Ammon's horn (tissue), 1 donor: ENCODE measurements at places on chromosomes 16 and 17.

- no peak for DNase-seq
These were observed 1260.0 kb downstream of the CDH8 start for GRCh38 chr16:60776281-60776680.

GRCh38 chr17:77083531-77083930, 57.2 kb upstream of the SEC14L1 start:
- DNase-seq, result no peak

GRCh38 chr17:72119873-72120641, 763 bp upstream of the SOX9 start:
- DNase-seq, result peak; percentile 70

GRCh38 chr16:68997564-68997963, 107.9 kb upstream of the HAS3 start:
- DNase-seq, result no peak

DNA sequence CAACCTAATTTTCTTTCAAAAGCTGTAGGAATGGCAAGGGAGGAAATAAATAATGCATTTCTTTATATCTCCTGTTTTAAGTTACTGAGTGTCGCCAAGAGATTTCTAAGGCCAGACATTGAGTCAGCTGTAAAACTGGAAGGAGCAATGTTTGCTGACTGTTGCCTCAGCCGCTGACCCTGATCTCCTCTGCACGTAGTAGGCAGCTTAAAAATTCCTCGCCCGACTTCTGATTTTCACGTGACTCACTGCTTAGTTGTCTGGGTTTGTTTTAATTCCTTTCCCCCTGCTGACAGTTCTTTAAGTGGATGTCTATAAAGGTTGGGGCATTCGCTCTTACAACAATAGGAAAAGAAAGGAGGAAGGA, 100.6 kb downstream of the WWOX start:
- no peak for DNase-seq

DNA sequence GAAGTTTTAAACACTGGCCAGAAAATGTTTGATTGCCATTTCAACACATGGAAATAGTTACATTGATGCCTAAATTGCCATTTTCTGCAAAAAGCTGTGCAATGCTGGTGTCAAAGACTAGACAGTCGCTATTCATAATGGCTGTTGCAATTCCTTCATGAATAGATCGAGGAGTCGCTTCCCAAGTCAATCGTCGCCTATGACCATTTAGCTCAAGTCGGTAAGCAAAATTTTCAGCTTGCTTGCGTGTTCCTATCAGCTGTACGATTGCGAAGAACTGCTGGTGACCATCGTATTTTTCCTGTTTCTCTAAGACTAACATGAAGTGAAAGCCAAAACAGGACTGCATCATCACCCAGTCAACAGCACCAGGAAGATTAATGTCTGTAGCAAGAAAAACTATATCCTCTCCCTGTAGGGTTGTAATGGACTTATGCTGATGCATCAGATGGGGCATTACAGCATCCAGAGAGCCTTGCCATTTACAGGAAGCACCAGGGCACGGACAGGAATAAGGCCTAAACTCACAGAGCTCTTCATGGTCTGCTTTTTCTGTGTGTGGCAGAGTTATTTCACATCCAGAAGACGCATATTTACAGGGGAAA, 23.6 kb downstream of the SIAH1 start:
- no peak for DNase-seq

DNA sequence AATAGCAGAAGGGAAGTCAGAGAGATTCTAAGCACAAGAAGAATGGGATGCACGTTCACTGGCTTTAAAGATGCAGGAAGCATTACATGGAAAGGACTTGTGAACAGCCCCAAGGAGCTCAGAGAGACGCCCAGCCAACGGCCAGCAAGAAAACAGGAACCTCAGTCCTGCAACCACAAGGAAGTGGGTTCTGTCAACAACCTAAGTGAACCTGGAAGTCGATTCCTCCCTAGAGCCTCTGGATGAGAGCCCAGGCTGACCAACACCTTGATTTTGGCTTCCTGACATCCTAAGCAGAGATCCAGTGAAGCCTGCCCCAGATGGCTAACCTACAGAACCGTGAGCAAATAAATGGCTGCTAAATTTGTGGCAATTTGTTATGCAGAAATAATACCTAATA, 24.5 kb downstream of the GPR142 start:
- DNase-seq, result no peak

DNA sequence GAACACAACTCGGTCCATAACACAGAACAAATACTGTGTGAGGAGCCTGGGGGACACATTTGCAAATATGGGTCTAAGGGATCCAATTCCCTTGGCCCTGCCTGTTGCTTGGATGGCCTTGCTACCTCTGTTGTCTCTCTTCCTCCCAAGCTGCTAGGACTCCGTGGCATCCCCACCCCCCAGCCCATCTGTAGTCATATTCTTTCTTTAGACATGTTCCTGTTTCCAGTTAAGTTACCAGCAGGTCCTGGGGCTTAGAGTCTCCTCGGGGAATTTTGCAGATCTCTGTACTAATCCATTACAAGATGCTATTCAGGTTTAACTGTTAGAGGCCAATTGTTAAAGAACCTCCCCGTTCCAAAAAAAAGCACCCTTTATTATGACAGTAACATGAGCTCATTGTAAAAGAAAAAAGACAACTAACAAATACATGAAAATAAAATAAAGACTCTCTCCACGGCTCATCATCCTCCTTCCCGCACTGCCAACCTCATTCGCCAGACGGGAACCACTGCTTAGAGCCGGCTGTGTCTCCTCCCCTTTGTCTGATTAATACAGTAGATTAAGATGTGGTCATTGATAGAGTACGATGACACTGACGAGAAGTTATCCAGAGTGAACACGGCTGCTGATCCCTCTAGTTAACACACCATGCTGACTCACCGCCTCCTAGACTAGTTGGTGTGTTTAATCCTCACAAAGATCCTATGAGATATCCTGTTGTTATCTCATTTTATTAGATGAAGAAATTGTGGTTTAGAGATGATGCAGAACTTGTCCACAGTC, 22.2 kb downstream of the HS3ST4 start:
- no peak for DNase-seq

- no peak for DNase-seq
These were observed 19.5 kb downstream of the GRIN2C start for GRCh38 chr17:74839990-74840852.

- no peak for DNase-seq
These were observed 14.2 kb downstream of the RNF112 start for GRCh38 chr17:19424934-19425868.

GRCh38 chr17:36941265-36942010, 4.2 kb downstream of the LHX1 start:
- no peak for DNase-seq

DNA sequence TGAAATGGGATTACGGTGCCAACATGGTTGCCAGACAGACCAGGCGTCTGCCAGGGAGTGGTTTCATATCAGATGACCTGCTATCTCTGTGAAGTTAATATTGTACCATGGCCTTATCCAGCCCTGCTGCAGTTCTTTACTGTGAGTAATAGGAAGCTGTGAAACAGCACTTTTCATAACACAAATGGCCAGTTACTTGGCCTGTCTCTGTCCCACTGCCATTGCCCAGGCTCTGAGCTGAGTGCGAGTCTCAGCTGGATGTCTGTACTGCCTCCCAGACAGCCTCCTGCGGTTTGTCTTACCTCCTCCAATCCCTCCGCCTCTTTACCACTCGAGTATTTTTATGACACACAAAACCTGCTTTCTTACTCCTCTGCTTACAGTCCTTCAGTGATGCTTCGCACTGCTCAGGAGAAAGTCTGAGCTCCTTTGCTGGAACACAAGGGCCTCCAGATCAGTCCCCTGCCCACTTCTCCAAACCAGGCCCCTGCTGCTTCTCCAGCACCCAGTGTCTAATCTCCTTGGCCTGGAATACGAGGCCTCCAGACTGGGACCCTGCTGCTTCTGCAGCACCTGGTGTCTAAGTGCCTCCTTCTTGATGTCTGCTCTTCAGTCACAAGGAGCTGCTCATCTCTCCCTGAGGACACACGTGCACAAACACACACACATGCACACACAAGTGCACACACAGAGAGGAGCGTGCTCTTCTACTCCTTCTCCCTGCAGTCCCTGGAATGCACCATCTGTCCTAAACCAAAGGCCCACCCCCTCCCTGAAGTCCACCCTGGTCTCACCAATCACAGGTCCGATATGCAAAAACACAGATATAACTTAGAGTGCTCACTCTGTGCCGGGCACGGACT, 17.1 kb upstream of the RHOT1 start:
- no peak for DNase-seq

DNA sequence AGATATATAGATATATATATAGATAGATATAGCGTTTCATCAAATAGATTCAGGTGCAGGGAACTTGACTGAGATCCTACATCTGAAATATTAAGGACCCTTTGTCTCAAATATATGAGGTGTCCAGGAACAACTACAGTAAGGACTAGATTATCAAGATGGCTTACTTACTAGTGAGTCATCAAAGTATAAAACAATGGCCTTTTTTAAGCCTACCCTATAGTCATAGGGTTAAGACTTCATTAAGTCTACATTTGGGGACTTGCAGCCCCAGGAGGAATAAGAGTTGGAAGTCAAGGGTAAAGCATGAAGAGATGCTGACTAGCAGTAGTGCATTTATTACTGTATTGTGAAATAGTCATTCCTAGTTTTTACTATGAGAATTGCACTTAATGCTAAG, 1023.4 kb downstream of the CDH11 start:
- no peak for DNase-seq

- peak; percentile 38 for DNase-seq
These were observed 1.1 kb downstream of the LASP1NB start for GRCh38 chr17:38926293-38927070.

GRCh38 chr17:30554839-30555751, 77.9 kb downstream of the GOSR1 start:
- no peak for DNase-seq

GRCh38 chr16:79947771-79948170, 347.2 kb upstream of the MAF start:
- no peak for DNase-seq

DNA sequence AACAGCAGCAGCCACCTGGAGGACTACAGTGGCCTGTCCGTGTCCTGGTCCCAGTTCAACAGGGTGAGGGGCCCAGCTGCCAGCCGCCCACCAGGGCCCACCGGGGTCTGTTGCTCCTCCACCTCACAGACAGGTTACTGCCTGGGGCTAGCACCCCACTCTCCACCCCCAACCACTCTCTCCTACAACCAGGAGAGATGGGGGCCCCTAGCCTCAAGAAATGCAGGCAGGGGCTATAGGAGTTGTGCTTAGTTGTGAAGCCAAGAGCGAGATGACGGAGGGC, 18.0 kb downstream of the STAT5A start:
- no peak for DNase-seq

GRCh38 chr17:71349908-71350600, 770.8 kb upstream of the SOX9 start:
- no peak for DNase-seq

DNA sequence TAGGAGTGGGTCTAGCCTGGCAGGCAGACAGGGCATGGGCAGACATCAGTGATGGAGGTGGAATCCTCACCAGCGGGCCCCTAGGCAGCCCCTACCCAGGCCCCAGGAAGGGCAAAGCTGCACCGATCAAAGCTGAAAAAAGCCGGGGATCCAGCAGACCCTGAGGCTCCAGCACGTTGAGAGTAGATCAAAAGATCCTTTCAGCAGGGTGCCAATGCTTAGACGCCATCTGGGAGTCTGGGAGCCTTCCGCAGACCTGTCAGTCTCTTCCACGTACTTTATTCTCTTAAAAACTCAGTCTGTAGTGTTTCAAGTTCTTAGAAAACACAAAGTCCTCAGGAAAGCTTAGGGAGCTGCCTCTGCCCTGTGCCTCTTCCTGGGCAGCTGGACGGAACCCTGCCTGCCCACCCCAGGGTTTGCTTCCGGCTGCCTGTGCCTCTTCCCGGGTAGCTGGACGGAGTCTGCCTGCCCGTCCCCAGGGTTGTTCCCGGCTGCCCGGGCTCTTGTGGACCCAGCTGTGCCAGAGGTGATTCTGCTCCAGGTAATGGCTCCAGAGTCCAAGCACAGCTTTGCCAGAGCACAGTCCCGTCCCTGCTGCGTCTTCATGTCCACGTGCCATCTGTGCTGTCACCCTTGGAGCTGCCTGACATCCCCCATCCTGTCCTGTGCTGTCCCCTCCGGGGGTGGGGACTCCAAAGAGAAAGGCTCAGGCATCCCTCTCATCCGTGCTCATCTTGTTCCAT, 50.8 kb upstream of the PVALEF start:
- DNase-seq, result no peak

GRCh38 chr17:70078549-70078948, 3.5 kb downstream of the KCNJ16 start:
- no peak for DNase-seq

DNA sequence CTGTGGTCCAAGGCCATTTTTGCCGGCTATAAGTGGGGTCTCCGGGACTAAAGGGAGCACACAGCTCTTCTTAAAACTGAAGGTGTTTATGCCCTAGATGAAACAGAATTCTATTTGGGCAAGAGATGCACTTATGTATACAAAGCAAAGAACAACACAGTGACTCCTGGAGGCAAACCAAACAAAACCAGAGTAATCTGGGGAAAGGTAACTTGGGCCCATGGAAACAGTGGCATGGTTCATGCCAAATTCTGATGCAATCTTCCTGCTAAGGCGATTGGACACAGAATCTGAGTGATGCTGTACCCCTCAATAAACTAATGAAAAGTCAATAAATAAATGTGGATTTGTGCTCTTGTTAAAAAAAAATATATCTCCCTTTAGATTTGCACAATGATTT, 20.2 kb upstream of the SHISA9 start:
- DNase-seq, result no peak

DNA sequence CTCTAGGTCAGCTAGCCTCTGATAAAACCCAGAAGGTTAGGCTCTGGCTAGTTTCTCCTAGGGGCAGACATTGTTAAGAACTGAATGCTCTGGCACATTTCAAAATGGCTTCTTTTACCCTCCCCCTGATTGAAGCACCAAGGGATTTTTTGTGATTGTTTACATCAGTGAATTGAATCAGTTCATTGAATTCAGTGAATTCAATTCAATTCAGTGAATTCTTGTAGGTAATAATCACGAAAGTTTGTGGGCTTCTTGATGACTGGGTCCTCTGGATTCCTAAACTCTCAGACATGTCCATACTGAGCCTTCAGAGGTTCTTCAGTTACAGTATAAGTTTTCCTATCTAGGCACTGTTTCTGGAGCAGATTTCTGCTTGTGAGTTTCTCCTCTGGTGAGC, 135.2 kb upstream of the ELAC2 start:
- DNase-seq, result no peak

DNA sequence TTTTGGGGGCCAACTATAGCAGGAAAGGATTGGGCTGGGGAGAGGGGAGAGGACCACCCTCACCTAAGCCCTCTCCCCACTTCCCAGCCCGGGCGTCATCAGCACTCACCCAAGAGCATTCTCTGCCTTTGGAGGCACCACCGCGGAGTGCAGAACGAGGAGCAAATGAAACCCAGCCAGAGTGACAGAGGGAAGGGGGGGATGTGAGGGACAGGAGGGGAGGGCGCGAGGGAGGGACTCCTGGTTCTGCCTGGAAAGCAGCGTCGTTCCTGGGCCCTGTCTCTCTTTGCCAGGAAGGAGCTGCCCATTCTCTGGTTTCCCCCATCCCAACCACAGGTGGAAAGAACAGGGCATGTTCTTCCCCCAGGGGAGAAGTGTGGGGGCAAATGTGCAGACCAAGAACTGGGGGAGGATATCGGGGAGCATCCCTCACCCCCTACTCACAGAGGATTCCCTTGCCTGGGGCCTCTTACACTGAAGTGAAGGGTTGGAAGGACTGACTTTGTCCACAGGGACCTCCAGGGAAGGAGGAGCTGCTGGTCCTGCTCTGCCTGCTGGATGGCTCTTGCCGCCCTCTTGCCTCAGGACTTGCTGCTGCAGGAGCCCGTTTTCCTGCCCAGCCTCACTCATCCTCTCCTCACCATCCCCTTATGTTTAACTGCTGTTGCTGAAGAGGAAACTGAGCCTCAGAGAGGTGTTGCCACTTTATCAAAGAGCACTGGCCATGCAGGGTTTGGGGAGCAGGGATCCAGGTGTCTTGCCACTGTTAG, 3.5 kb upstream of the C17orf113 start:
- no peak for DNase-seq
